Stimulated activated naive CD8-positive, alpha-beta T cell treated with anti-CD3 and anti-CD28 coated beads, Interleukin-15, amount 100 ng/mL, for 72 hours (primary cell): ENCODE measurements at places on chromosomes 16 and 17.

DNA sequence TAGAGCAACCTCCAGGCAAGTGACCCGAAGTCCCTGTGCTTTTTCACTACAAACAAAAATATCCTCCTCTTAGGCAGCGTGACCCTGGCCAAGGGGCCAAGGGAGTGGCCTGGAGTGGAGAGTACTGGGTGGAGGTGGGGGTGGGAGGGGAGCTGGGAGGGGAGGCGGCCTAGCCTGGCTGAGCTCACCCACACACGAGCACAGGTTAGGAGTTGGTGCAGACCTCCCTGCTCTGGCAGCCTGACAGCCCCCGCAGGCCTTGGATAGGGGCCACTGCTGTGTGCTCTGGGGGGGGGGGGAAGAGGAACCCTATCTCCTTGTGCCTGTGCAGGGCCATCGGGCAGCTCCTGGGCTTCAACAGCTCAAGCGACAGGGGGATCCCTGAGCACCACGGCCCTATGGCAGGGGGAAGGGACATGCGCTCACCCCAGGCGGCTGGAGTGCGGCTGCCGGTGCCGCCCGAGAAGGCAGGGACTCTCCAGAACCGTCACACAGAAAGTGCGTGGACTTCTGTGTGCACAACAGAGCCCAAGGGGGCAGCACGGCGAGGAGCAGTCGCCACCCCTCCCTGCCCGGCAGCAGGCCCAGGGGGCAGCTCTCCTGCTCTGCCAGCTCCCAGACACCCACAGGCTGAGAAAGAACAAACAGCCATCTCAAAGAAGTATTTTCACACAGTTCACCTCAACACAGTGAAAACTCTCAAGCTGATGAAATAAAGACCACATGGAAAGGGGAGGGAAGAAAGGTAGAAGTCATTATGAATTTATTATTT lies 13.3 kb downstream of the SLC16A3 start:
- no peak for DNase-seq

GRCh38 chr16:56460101-56460500 lies 8.7 kb downstream of the OGFOD1 start:
- DNase-seq, result no peak

DNA sequence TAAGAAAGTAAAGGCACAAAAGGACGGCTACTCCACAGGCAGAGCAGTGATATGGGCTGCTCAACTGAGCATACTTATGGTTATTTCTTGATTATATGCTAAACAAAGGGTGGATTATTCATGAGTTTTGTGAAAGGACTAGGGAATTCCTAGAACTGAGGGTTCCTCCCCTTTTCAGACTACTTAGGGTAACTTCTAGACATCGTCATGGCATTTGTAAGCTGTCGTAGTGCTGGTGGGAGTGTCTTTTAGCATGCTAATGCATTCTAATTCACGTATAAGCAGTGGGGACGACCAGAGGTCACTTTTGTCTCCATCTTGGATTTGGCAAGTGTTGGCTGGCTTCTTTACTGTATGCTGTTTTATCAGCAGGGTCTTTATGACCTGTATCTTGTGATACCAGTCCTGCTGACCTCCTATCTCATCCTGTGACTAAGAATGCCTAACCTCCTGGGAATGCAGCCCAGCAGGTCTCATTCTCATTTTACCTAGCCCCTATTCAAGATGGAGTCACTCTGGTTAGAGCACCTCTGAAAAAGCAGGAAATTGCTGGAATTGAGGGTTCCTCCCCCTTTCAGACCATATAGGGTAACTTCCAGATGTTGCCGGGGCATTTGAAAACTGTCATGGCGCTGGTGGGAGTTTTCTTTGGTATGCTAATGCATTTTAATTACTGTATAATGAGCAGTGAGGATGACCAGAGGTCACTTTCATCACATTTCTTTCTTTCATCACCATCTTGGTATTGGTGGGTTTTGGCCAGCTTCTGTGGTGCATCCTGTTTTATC lies 388.5 kb downstream of the XYLT1 start:
- no peak for DNase-seq

GRCh38 chr17:5762191-5762590 lies 177.9 kb upstream of the NLRP1 start:
- DNase-seq, result no peak

DNA sequence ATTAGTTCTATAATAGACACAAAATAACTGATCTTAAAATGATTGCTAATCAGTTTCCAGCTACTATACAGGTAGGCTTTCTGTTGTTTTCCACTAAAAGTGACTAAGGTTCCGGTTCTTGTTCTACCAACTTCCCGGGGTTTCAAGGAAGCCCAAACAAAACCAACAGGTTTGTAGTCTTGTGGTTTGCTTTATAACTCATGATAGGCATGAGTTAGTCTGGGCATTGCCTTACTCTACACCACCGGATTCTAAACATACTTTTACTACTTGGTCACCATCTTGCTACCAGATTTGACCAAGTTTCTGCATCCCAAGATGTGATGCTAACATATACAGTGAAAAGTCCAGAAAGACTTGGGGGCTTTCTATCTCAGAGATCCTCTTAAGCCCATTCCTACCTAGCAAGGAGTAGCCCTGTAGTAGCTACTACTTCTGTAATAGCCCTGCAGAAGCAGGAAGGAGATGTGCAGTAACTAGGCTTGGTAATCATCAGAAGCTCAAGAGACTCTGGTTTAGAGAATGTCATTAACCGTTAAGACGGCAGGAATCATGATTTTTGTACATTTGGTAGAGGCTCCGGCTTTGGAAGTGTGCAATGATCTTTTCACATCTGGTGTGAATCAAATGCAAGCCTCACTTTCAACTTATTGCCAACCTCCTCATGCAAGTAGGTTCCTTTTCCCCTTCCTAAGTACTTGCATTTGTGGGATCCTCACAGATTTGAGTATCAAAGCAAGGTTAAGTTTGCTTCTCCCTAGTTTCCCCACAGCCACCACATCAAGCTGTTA lies 1.6 kb downstream of the FAM117A start:
- no peak for DNase-seq

- no peak for DNase-seq
These were observed 255.5 kb upstream of the TBX2 start for GRCh38 chr17:61144137-61144536.

DNA sequence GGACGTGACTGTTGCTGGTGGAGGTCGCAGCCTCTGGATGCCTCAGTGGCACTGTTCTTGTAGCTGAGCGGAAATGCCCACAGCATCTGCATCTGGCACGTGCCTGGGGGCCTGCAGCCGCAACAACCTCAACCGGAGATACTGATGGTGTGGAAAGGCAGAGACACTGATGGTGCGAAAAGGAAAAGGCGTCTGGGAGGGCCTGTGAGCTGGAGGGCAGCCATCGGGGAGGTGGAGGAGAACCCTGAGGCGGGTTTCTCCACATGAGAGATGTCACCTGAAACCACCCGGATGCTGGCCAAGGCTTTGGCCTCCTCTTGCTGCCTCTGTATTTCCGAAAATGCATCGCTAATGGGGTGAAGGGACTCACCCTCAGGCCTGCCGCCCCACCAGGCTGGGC lies 284.8 kb upstream of the WSB1 start:
- DNase-seq, result no peak

DNA sequence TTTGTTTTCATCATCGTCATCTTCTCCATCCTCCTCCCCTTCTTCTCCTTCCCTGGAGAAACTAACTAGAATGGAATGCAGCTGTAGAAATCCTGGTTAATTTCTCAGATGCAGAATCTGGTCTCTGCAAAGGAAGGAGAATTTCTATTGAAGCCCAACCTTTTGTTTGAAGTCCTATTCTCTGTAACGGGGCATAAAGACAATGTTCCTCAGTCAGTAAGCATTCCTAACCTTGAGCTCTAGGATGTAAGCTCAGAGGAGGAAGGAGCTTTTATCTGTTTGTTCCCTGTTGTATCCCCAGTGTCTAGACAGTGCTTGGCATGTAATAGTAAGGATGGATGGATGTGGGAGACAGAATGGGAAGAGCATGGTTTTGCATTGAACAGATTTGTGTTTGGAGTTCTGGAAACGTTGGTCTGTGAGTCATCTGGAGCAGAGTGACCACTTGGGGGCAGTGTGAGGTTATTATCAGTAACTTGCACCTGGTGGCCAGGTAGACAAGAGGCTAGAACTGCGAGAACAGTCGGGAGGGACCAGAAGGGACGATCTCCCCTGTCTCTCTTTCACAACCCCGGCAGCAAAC lies 363.7 kb downstream of the SNX29 start:
- peak; percentile 17 for DNase-seq

DNA sequence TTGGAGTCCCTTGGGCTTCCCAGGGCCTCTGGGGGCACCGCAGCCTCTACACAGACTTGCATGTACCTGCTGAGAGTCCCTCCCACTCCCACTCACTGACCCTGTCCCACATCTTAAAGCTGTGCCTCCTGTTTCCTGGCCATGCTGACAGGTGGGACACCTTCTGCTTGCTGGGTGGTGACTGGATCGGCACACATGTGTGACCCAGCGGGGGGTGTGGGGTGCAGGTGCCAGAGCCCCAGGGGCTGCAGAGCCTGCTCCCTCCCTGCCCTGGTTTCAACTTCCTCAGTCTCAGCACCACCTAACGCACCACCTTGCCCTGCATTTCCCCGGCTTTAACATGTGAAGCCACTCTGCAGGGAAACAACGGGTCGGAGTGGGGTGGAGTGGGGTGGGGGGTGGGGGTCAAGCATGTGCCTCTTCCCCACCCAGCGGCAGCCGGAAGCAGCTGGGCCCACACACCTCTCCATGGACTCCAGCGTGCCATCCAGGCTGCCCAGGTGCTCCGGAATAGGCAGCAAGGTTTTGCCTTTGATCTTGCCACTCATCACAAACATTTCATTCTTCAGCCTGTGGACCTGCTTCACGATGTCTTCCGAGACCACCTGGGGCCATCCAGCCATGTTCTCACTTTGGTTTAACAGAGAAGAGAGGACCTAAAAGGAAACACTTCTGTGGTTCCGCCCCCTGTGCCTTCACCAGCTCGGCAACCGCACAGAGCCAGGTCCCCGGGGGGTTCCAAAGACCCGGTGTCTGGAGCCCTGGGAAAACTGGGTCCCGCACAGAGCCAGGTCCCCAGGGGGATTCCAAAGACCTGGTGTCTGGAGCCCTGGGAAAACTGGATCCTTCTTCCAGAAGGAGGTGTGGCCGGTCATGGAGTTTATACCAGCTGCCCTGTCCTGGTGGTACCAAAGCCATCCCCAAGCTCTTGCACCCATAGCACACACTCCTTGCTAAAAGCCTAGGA lies 4.7 kb downstream of the DNAH17 start:
- DNase-seq, result no peak

- no peak for DNase-seq
These were observed 13.3 kb downstream of the UTS2R start for GRCh38 chr17:82384730-82385481.

DNA sequence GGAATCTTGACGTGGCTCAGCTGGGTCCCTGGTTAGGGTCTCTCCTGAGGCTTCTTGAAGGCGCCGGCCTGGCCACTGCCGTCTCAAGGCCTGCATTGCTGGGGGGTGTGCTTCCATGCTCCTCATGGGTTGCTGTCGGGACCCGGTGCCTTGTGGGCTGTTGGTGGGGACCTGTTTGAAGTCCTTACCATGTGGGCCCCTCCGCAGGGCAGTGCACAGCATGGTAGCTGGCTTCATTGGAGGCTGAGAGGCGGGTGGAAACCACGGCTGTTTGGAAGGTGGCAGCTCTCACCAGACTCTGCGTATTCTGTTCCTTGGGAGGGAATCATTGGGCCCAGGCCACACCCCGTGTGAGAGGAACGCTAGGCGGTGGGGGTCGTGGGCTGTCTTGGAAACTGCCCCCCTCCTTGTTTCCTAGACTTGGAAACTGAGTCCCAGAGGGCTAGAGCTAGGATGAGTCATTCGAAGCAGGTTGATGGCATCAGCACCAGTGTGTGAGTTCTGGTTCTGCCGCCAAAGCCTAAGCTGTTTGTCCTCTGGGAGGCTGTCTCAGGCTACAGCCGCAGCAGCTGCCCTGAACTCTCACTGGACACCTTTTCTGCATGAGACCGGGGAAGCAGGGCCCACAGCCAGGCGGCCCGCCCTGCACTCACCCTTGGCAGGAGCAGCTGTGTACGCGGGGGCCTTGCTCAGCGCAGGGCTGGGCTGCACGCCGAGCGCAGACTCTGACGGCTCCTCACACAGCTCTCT lies 35.2 kb downstream of the ZNF750 start:
- DNase-seq, result no peak

DNA sequence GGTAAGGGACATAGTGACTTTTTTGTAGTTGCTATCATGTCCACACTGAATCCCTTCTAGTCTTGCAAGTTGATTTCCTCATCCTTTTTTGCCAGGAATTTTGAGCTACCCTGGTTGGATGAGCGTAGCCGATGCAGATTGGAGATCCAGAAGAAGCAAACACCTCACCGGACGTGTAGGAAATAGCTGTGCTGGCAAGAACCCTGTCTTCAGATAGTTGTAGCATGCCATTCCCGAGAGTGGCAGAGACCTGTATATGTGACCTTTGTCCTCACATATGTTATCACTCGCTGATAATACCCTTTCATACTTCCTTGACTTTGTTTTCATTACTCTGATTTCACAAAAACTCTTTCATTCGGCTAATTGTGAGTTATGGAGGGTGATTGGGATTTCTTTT lies 6.2 kb upstream of the CASC3 start:
- no peak for DNase-seq

GRCh38 chr17:19372866-19373504 lies 5.3 kb upstream of the MAPK7 start:
- no peak for DNase-seq

- peak; percentile 96 for DNase-seq
These were observed at the start of gene C17orf107 for GRCh38 chr17:4899341-4900230. TSS of gene C17orf107 (plus strand) at chr17:4899536. CDS start at chr17:4899763, 227 bp downstream.

DNA sequence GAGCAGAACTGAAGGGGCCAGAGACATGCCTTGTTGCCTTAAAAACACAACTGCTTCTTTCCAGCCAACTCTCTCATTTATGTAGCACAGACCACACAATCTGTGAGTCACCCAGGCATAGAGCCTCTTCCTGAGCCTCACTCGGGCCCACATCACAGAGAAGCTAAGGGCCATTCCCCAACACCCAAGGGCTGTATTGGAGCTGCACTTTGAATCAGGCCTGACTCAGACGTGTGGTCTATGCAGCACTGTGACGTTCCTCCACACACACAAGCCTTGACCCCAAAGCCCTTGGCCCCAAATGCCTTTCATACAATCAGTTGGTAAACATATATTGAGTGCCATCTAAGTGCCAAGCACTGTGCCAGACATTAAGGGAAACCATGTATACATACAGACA lies 308.9 kb upstream of the DYNLRB2 start:
- DNase-seq, result no peak

- DNase-seq, result no peak
These were observed 62.5 kb downstream of the NQO1 start for GRCh38 chr16:69663846-69664245.

GRCh38 chr17:4591529-4591928 lies 7.2 kb downstream of the SMTNL2 start:
- DNase-seq, result no peak

GRCh38 chr16:76970087-76970744 lies 220.8 kb upstream of the MON1B start:
- DNase-seq, result no peak

- no peak for DNase-seq
These were observed 195.1 kb downstream of the CCDC182 start for GRCh38 chr17:57550016-57550415.

DNA sequence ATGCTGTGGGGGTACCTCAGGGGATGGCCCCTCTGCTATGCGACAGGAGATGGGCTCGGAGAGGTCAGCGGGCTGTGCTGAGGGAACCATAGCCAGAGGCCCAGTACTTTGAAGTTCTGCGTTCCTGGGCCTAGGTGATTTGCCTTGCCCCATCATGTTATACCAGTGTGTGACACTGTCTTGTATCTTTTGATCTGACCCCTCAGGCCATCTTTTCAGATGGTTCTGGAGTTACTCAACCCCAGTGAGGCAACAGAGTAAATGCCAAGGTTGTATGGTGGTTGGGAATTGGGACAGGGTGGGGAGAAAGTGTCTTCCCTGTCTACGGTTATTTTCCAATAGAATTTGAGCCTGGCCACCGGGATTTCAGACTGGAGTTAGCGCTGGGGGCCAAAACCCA lies 8.5 kb downstream of the MSI2 start:
- no peak for DNase-seq
